HAP-1 (cell line): ENCODE measurements at places on chromosomes 1 and 21.

- DNase-seq: peak; percentile 54
Observed at GRCh38 chr1:67441183-67441582, 11.0 kb upstream of the SERBP1 start.

GRCh38 chr1:243271996-243272395 is 16.2 kb downstream of the SDCCAG8 start:
- DNase-seq: no peak

DNA sequence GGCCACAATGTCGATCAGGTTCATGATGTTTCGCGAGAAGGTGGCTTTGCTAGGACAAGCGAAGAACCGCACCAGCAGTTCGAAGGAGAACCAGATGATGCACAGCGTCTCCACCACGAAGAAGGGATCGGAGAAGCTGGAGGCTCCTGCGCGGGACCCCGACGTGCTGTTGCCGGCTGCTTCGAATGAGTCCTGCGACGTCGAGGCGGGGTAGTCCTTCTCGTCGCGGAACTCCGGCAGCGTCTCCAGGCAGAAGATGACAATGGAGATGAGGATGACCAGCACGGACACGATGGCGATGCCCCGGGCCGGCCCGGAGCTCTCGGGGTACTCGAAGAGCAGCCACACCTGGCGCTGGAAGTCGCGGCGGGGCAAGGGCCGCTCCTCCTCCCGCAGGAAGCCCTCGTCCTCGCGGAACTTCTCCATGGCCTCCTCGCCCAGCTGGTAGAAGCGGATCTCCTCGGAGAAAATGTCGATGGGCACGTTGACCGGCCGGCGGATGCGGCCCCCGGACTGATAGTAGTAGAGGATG is 869 bp downstream of the KCNA3 start:
- DNase-seq: no peak

DNA sequence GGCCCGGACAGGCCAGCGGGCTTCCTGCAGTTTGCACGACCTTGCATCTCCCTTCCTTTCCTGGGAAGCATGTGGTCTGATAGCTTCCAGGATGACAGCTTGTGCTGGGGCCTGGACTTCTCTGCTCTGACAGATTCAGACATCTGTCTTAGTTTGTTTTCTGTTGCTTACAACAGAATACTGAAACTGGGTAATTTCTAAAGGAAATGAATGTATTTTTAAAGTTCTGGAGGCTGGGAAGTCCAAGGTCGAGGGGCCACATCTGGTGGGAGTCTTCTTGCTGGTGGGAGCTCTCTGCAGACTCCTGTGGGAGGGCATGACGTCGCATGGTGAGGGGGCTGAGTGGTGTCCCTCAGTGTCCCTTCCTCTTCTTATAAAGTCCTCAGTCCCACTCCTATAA is 35.3 kb upstream of the TENT5B start:
- no peak for DNase-seq

GRCh38 chr21:44579833-44580144 is 615 bp downstream of the KRTAP10-5 start:
- DNase-seq: no peak

- DNase-seq: peak; percentile 48
Observed at GRCh38 chr1:15758953-15759661, 512 bp downstream of the FBLIM1 start.

DNA sequence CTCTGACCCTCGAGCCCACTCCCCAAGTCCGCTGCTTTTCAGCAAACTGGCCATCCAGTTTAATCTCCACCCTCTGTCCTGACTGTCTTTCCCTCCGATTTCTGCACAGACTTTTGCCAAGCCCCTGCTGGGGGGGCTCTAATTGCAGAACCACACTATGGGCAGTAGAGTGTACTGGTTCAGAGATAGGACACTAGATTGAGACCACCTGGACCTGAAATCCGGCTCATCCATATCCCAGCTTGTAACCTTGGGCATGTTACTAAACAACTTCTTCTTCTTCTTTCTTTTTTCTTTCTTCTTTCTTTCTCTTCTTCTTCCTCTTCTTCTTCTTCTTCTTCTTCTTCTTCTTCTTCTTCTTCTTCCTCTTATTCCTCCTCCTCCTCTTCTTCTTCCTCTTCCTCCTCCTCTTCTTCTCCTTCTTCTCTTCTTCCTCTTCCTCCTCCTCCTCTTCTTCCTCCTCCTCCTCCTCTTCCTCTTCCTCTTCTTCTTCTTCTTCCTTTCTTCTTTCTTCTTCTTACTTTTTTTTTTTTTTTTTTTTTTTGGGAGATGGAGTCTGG is 7.7 kb downstream of the LRRC71 start:
- no peak for DNase-seq

GRCh38 chr1:2868571-2869195 is 67.2 kb upstream of the TTC34 start:
- DNase-seq: no peak

DNA sequence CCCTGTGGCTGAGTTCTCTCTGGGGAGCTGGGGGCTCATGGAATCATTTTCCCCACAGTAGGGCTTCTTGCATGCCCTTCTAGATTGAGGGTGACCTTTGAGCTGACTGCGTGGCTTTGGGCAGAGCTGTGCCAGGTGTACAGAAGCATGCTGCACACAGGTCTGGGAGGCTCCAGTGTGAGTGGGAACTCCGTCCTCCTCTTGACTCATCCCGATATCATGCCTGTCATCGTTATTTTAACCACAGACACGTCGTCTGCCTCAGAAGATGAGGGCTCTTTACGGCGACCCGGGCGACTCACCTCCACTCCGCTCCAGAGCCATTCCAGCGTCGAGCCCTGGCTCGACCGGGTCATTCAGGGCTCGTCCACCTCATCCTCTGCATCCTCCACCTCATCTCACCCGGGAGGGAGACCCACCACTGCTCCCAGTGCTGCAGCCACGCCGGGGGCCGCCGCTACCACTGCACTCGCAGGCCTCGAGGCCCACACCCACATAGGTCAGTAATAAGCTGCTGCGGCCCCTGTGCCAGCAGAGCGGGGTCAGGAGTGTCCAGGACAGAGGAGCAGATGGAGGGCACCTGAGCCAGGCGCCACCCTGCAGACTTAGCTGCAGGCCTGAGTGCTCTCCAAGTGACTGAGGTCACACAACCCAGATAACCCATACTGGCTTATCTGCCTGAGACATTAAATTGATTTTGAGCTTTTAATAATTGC is 39.8 kb downstream of the DIP2A start:
- DNase-seq: no peak

DNA sequence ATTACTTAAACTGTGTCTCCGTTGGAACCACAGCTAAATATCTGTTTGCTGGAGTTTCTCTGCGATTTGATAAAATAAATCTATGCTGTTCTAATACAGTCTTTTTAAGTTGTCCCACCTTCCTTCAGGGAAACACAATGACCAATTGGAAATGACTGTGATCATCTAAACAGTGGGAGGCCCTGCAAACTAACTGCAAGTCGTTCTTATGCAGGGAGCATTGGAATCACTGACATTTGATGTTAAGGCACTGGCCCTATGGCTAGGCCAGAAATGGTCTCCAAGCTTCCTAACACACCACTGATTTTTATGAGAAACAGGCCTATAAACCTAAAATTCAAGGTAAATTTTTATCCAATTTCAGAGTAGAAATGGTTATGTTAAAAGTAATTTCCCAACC is 645.2 kb downstream of the LMO4 start:
- DNase-seq: no peak

DNA sequence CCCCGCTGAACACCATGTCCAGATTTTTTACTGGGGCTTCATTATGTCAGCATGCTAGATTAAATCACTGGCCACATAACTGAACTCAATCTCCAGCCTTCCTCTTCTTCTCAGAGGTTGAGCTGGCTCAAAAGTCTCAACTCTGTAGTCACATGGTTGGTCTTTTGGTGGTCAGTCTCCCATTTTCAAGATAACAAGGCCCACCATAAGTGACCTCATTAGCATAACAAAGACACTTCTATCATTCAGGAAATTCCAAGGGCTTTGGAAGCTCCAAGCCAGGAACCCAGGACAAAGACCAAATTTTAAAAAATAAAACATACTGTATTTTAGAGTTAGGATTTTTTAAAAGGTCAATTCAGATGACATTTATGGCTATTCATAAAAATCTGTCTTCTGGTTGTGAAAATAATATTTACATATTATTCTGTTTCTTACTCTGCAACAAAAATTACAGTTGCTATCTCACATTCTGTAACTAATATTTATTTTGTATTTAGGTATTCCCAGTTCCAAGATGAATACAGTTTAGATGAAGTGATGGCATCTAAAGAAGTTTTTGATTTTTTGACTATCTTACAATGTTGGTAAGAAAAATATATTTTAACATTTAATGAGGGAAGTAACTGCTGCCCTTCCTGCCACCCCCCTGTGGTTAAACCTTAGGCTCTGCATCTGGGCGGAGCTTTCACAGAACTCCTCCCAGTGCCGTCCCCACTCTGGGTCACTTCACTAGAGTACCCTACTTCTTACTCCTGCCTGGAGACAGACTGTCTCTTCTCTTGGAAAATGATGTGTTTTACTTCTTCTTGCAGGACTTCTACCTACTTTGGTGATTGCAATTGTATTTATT is 49.3 kb downstream of the SCP2 start:
- peak; percentile 55 for DNase-seq

DNA sequence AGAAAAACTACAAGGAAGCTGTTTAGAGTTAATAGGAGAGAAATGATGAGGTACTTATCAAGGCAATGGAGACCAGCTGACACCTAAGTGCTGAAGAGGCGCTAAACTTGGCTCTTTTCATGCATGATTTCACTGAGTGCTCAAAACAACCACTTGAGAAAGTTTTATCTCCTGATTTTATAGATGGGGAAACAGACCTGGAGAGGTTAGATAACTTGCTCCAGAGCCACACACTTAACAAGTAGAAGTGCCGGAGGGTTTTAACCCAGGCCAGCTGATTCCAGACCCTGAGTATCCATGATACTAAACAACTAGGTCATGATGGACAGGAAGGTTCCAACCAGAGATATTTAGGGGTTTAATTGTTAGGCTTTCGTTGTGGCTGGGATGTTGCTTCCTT is 25.9 kb downstream of the UBE2U start:
- no peak for DNase-seq

GRCh38 chr1:145747398-145748247 is 28.3 kb downstream of the CD160 start:
- DNase-seq: no peak

DNA sequence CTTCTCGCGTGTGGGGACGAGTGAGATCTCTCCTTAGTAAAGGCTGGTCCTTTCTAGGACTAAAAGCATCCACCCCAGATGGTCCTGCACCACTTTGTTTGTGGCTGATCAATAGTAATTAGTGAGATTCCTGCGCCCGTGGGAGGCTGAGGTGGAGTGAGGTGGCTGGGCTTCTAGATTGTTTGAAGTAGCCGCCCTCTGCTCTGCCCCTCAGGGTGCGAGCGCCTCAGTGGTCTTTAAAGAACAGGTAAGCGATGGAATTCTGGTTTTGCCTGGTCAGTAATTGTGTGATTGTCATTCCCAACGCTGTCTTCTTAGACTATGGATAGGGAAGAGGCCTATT is 20.7 kb downstream of the PEX14 start:
- no peak for DNase-seq

DNA sequence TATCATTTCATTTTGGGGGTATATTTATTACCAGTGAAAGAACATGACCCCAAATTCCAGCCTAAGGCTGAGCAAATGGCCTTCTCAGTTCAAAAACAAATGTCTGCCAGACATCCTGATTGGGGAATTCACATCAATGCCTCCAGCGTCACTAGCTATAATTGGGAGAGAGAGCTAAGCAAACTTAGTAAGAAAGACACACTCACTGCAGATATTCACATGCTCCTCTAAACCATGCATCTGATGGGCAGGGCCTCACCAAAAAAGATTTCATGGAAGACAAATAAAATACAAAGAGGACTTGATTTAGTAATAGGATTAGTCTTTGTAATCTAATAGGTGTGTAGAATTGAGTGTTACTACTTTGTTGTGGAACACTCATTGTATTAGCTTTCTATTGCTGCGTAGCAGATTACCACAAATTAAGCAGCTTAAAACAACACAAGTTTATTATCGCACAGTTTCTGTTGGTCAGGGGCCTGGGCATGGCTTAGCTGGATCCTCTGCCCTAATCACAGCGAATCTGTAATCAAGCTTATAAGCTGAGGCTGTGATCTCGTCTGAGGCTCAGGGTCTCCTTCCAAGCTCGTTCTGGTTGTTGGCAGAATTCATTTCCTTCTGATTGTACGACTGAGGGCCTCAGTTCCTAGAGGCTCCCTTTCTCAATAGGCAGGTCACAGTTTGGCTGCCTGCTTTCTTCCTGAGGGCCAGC is 243.0 kb downstream of the PBX1 start:
- peak; percentile 62 for DNase-seq

GRCh38 chr1:84988588-84988987 is 8.3 kb downstream of the MCOLN2 start:
- no peak for DNase-seq

DNA sequence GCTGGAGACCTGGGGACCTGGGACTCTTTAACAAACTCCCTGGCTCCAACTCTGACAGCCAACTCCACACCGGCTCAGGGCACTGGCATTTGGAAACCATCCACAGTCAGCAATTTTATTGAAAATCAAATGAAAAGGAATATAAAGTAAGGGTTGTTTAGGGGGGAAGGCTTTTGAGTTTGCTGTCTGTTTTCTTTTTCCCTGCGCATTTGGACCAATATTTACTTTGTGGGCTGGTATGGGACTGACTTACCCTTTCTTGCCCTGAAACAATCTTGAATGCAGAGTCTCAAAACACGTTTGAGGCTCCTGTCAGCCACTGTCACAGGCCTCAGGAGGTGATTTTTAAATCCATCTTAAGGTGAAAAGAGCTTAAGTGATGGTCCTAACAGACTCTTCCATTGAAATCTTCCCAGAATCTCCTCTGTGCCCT is 15.4 kb upstream of the EFHD2 start:
- DNase-seq: no peak

- no peak for DNase-seq
Observed at GRCh38 chr1:31752258-31752657, 11.9 kb downstream of the ADGRB2 start.

DNA sequence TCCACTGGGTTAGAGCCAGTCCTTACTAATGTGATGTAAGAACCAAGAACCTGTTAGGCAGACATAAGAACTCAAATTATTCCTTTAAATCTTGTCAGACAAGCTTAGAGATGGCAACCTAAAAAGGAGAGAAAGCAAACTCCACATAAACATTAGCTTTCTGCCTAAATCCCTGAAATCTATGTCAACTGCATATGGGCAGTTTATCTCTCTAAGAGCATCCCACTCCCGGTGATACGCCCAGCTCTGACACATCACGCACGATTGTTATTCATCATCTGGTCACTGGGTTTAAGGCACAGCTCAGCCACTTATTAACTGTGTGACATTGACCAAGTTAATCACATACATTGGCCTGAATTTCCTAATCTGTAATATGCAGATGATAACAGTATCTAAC is 323.7 kb downstream of the HHIPL2 start:
- no peak for DNase-seq

DNA sequence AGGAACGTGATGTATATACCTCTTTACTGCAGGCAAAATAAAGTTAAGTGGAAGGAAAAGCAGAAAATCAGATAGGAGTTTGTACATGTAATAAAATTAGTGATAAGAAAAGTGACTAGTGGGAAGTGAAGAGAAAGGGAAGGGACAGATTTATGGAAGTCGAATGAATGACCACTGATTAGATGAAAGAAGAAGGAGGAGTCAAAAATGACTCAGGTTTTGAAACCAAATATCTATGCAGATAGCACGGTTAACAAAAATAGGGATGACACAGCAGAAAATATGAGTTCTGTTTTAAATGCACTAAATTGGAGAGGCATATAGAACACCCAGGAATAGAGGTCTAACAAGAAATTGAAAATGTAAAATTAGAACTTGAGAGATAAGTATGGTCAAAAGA is 128.0 kb downstream of the HMCN1 start:
- DNase-seq: no peak
